Vagina (tissue), 2 donors: ENCODE measurements at places on chromosomes 16 and 17.

DNA sequence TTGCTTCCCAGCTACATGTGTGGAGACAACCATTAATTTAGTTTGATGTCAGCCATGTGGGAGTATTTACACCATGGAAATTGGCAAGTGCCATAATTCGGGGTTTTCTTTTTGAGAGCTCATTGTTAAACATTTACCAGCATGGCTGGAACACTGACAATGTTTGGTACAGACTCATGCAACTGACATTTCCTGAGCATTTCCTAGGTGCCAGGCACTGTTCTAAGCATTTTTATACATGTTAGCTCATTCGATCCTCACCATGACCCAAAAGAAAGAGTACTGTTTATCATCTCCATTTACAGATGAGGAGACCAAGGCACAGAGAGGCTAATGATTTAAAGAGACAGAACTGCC is 86.9 kb downstream of the FOXL1 start:
- DNase-seq = no peak

DNA sequence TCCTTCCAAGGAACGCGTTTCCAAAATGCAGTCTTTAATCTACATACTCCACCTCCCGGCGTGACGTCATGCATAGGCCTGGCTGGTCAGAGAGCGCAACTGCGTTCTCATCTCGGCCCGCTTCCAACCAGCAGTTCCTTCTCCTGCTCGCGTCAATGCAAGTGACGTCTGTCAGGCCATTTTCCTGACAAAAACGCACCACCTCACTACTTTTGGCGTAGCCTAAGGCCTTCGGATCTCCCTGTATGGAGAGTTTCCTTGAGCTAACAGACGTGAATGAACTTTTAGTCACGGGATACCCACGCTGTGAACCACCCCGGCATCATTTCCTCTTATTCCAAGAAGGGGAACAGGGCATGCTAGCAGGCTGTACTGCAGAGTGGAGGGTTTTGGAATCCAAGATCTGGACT is 25.0 kb downstream of the TEX14 start:
- no peak for DNase-seq

GRCh38 chr17:40463122-40463550 is 19.9 kb downstream of the IGFBP4 start:
- DNase-seq = no peak

DNA sequence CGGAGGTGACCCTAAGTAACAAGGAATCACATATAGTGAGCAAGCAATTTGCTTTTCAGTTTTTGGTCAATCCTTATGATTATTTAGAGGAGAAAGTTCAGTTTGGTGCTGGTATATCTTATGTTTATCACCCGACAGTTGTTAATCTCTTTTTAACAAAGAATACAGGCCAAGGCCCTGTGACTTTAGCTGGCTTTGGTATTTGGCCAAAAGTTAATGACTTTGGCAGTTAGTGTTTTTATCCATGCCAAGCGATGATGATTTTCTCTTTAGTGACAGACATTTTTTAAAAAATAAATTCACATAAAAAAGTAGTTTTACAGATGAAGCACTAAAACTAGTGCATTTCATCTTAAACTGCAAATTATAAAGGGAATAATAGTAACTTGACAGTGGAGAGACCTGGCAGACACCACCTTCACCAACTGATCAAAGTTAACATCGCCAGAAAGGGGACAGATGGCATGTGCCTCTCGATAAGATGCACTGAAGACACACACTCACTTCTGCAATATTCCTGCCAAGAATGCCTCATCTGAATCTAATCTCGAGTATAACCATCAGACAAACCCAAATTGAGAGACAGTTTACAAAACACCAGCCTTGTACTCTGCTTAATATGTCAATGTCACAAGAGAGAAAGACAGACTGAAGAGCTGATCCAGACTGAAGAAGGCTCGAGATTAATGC is 6.9 kb downstream of the DEXI start:
- no peak for DNase-seq

DNA sequence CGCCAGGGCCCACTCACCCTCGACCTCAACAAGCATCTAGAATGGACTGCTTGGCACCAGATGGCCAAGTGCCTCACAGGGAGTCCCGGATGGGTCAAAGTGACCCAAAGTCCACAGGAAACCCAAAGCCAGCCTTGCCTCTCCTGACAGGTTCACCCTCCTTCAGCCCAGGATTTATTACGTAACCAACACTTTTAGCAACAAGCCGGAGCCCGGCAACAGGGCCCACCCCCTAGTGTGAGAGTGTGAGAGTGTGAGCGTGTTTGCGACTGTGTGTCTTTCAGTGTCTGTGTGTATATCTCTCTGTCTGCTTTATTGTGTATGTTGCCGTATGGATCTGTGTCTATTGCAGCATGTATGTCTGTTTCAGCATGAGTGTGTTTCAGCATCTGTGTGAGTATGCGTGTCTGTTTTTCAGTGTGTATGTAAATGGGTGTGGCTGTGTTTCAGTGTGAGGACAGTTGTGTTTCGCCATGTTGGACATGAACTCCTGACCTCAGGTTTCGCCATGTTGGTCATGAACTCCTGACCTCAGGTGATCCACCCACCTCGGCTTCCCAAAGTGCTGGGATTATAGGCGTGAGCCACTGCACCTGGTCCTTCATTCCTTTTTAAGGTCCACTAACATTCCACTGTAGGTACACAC is 13.7 kb upstream of the PEMT start:
- no peak for DNase-seq

DNA sequence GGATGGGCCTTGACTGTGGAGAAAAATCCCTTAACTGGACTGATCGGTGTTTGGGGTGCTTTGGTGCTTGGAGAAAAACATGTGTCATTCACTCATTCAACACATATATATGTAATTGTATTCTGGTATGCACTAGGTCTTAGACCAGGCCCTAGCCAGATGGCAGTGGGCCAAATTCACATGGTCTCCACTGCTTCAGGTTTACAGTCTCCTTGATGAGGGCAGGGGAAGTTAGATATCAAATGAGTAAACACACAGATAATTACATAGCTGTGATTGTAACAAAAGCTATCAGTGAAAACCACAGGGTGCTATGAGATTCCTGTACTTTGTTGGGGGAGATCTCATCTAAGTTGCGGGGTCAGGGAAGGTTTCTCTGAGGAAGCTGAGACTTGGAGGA is 78.8 kb downstream of the WWP2 start:
- DNase-seq = no peak
